ENCODE measurements at places on chromosomes 6 and 20.
A peak's percentile ranks its signal among the peaks of the same experiment; 100 is the strongest.

GRCh38 chr20:53617791-53618489 is 24.3 kb upstream of the ZNF217 start:
- no peak for DNase-seq

- no peak for DNase-seq
These were observed 30.9 kb upstream of the SMOC2 start for GRCh38 chr6:168410035-168410434.

- no peak for DNase-seq
These were observed 83.4 kb downstream of the TCP11 start for GRCh38 chr6:35057449-35058357.

DNA sequence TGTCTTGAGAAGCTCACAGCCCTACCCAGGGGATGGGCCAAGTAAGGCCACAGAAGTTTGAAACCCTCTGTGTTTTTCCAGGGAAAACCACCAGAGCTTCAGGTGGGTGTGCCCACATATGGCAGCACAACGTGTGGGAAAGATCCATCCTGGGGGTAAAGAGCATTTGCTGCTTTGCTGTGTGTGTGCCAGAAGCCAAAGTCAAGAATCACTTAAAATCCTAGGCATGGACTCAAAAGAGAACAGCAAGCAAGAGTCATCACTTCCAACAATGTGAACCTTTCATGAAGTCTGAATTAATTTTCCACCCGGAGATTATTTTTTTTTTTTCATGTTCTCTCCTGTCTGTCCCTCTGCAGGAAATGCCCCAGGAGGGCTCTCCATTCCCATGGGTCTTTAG is 308.2 kb upstream of the SGK1 start:
- DNase-seq = no peak

- DNase-seq = no peak
These were observed 56.0 kb downstream of the ADGRB3 start for GRCh38 chr6:68691120-68691519.

DNA sequence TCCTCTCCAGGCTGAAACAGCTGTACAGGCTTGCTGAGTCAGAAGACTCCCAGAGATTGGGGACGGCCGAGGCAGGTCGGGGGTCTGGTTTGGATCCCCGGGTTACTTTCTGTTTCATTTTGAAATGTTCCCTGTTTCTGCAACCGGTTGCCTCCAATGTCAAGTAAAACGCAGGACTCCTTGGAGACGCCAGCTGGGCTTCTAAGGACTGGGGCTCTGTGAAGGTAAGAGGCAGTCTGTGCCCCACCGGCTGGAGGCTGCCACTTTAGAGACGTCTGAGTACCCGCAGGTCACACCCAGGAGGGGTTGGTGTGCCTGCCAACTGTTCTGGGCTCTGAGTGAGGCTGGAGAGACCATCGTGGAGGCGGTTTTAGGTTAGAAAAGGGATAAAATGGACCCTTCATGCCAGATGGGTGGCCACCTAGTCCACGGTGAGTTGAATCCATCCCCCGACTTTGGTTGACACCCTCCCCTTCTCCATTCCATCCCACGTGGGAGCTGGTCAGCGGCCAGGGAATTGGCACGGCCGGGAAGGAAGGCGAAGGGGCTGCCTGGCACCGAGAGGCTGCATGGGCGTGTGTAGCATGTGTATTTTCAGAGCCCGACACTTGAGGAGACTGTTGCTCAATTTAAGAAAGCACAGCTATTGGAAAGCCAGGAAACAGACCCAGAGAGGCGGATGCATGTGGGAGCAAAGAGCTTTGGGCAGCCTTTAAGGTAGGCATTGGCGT is 240.9 kb downstream of the PHACTR1 start:
- peak; percentile 51 for DNase-seq

GRCh38 chr6:158879180-158879579 is 60.0 kb upstream of the EZR start:
- no peak for DNase-seq

GRCh38 chr6:160774399-160774798 is 72.4 kb downstream of the PLG start:
- DNase-seq = no peak

GRCh38 chr6:154742891-154743290 is 9.7 kb downstream of the SCAF8 start:
- DNase-seq = no peak

DNA sequence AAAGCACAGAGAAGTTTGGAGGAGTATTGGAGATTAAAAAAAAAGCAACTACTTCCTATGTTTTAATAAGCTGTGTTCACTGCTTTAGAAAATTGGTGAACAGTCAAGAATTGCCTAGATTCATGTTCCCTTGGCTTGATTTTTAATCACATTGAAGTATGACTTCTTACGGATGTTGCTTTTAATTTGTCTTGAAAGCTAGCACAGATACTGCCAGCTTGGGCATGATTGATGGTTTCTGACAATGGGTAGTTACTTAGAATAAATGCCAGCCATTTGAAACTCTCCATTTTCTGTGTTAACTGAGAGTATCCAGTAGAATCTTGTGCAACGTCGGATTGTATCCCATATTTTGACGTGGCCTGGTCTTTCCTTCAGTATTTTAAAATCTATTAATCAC is 178.0 kb downstream of the DTNBP1 start:
- DNase-seq = no peak

DNA sequence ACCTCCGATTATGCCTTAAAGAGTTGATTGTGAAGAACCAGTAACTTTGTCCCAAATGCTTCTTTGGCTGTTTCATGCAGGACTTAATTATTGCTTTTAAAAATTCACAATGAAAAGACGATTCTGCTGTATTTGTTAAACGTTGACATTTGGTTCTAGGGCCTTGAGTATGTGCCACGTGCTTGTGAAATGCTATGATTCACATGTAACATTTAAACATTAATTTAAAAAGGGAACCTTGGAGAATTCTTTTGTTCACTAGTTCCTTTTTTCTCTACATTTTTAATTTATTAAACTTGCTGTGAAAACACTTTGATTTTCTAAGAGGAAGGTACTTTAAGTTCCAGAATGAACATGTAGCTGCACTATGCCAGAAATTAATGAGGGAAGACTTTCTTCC is 9.5 kb downstream of the GZF1 start:
- DNase-seq = no peak

DNA sequence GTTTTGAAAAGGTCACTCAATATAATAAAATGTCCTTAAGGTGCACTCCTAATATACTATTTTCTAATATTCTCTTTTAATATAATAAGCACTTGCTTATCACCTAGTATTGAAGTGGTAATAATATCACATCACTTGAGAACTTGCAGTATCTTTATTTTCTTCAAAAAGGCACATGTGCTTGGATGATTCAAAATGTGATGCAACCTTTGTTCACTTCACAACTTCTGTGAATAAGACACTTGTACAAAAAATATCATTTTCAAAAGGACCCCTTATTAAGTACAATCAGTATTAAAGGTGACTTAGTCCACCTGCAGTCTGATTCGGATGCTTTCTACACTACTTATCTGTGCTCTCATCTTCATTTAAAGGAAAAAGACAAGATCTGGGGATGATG is 3.4 kb downstream of the PRELID3B start:
- DNase-seq = no peak

- DNase-seq = no peak
These were observed 117.5 kb upstream of the PCSK2 start for GRCh38 chr20:17109307-17109706.

DNA sequence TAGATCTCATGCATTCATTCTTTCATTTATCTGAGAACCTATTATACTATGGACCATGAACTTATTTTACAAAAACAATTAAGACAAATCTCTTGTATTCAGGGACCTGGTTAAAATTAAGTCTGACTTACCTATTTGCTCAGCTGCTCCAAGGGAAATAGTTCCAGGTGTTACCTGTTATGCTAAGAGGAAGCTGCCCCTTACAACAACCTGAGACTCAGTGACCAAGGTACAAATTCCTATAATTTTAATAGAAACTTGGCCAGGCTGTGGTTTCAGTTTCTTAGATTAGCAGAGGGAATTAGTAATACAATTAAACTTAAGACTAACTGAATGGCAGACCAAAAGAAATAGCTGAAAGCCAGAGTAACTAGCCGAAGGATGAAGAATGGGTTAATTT is 48.2 kb upstream of the GMPR start:
- no peak for DNase-seq

DNA sequence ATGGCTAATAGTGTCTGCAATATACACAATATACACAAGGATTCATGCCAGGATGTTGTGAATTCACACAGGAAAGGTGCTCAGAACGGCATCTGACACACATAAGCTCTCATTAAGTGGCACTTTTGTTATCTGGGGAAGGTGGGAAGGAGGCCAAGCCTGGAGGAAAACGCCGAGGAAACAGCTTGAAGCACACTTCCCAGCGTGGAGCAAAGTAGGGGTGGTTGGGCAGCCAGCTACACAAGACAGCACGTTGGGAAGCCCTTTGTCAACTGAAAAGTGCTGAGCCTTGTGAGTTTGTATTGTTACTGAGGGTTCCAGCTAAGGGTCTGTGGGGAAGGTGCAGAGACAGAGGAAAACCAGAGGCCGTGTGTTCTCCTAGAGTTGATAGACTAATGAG is 181.0 kb downstream of the ZMYND8 start:
- no peak for DNase-seq

DNA sequence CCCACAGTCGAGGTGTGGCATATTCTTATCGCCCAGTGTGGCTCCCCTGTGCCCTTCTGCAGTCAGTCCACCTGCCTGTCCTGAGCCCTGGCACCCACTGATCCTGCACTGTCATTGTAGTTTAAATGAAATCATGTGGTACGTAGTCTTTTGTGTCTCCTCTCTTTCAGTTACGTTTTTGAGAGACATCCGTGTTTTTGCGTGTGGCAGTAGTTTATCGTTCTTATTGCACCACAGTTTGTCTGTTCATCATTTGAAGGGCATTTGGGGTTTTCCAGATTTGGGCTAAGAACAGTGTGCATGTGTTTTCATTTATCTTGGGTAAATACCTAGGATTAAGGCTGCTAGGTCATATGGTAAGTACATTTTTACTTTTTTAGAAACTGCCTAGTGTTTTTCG is 49.3 kb downstream of the SPATA2 start:
- DNase-seq = no peak

DNA sequence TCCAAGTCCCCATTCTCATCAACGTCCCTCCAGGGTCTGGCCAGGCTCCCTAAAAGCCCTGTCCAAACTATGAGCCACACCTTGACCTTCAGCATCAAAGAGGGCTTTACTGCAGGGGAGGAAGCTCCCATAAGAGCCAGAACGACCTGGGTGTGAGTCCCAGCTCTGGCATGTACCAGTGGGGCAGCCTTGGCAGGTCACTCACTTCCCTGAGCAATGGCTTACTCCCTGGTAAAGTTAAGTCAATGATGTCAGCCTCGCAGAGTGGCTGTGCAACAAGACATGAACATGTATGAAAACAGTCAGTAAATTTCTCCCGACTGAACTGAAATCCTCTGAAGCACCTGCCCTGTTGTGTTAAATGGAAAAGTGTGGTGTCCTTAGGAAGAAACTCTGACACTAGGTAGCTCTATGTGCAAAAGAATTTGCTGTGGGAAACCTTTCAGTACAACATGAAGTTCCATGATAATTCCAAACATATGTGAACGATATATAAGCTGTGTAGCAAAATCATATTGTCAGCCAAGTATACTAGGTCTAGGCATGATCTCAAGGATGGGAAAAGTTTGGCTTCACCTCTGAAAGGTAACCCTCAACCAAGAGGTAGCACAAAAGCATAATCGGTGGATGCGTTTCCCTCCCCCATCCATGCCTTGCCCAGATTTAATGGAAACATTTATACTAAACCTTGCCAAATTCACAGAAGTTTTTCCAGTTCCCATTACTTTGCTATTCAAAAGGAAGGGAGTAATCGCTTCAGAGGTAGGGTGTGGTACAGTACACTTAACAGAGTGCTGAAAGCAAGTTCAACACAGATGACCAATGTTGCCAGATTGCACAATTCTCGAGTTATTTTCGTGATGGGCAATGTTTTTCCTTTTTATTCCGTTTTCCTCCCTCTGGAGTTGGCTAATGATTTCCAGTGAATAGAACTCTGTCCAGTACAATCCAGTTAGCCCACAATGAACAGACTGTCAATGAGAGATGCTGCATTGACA is 49.0 kb upstream of the RANBP9 start:
- DNase-seq = no peak

DNA sequence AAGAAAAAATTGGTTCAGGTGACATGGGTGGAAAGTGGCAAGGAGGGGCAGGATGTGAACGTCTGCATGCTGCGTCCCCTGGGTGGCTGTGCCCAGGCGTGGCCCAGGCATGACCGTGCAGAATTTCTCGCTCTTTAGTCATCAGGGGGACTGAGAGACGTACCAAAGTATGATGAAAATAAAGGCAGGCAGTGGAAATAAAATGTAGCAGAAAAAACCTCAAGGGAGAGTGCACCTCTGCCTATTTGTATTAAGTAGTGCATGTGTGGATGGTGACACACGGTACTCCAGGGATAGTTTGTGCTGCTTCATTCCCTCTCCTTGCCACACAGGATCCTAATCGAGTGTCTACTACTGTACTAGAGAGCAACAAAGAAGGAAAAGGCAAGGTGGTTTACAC is 81.1 kb downstream of the ATP9A start:
- DNase-seq = no peak

DNA sequence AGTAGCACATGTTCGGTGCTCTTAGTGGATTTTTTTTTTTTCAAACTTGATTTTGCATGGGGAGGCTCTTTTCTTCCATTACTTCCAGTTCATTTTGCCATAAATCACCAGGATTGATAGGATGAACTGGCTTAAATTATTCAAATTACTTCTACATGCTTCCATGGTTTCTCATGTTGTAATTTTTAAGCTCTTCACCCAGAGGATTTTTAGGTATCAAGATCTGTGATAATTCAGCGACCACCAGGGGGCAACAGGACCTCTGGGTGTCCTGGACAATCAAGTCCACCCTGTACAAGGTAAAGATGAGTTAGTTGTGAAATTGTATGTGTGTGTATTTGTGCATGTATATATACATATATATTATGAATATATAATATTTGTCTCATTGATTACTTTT is 4.2 kb upstream of the EPHA7 start:
- peak; percentile 3 for DNase-seq

GRCh38 chr20:41221614-41222218 is 84.4 kb downstream of the PLCG1 start:
- DNase-seq = peak; percentile 50

GRCh38 chr6:3540253-3540820 is 83.5 kb upstream of the SLC22A23 start:
- no peak for DNase-seq

- DNase-seq = no peak
These were observed 100.1 kb downstream of the ASXL1 start for GRCh38 chr20:32458061-32458836.

DNA sequence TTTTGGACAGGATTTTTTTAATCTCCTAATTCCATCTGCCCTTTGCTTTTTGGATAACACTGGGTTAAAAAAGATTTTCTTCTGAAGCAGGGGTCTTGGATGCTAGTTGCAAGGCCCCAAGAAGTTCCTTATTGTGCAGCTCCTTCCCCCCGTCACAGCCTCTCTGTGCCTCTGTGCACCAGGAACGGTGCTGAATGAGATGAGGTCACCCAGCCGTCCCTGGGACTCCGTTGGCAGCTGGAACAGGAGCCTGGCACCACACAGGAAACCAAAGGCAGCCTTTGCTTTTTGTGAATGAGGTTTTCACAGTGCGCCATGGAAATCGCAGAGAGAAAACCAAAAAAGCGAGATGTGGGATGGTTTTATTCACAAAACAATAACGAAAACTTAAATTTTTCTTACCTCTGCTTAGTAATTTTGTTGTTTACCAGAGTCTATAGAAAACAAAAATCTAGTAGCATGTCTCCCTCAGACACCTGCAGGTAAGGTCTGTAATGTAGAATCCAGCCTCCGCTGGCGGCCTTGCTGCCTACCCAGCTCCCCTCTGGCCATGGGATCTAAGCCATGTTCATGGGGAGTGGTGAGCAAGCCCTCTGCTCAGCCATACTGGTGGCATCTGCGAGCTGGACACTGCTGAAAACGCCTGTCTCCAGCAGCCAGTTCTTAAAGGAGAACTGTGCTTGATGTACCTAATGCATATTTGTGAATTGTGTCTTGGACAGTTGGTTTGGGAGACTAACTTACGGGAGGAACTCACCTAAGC is 40.4 kb upstream of the SYNJ2 start:
- peak; percentile 23 for DNase-seq
